CD4-positive, alpha-beta T cell (primary cell): ENCODE measurements at places on chromosomes 11 and 22.

GRCh38 chr22:46673205-46673604 is 53.0 kb downstream of the GRAMD4 start:
- no peak for DNase-seq

DNA sequence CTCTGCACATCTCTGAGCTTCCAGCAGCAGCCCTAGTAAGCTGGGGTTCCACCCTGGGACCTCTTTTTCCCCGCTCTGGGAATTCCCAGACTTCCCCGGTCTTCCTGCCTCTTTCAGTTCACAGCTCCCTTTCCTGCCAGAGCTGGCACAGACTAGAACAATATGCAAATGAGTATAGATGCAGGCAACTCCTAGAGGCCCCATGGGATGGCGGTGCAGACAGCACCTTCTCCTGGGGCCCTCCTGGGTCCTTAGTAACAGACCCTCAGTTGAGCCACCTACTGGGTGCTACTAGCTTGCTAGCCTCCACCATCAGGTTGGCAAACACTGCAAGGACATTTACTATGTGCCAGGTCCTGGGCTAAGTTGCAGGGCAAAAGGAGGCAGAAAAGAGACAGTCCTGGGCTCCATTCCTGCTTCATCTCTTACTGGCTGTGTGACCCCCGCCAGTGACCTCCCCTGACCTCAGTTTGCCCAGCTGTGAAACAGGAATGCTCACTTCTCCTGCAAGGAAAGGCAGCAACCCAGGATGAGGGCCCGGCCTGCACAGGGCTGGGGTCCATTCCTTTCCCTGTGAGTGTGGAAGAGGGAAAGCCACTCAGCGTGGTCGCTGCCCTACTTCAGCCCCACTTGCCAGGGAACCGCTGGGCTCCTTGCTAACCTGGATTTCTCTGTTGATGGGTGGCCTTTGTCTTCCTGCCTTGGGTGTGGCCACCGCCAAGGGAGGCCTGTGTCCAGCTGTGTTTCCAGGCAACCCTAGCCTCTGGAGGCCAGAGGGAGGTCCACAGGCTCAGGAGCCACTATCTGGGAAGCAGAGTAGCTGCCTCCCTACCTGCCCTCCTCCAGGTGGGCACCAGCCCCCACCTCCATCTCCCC is 7.3 kb downstream of the RELT start:
- DNase-seq, result no peak

DNA sequence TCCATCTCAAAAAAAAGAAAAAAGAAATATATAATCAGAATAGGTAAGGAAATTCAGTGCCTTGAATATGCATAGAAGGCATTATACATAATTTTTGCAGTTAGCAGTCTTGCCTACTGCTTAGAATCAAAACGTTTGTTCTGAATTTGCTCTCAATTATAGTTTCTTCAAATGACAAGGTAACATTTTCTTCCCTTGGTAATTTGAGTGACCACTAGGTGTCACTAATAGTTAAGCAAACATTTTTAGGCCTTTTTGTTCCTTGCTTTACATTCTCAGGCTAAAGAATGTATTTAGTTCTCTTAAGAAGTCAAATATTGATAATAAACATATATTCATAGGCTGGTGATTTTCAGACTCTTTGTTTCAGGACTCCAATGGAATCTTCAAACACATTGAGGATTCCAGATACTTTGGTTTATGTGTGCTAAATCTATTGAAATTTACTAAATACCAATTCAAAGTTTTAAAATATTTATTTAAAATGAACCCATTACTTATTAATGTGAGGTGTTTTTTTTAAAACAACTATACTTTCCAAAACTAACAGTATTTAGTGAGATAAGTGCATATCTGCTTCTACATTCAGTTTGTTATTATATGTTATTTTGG is 55.0 kb upstream of the DEPDC7 start:
- DNase-seq, result no peak

GRCh38 chr11:108122166-108122628 is 830 bp downstream of the ACAT1 start:
- DNase-seq, result no peak

GRCh38 chr11:69536406-69536805 is 54.9 kb downstream of the LINC01488 start:
- DNase-seq, result no peak

DNA sequence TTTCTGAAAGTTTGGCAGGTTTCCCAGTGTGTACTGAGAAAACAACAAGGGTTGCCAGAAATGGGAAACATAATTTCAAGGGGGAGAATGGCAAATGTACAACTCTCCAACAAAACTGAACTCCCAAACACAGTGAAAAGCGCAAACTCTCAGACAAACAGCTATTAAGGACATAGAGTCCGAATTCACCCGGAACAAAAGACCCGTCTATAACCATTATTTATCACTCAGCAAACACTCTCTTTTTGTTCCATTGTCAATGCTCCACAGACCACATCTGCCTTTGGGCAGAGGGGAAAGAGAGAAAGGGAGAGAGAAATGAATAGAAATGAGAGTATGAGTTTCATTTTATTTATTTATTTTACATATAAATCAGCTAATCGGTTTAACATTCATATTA is 21.7 kb downstream of the KIRREL3 start:
- DNase-seq, result no peak

DNA sequence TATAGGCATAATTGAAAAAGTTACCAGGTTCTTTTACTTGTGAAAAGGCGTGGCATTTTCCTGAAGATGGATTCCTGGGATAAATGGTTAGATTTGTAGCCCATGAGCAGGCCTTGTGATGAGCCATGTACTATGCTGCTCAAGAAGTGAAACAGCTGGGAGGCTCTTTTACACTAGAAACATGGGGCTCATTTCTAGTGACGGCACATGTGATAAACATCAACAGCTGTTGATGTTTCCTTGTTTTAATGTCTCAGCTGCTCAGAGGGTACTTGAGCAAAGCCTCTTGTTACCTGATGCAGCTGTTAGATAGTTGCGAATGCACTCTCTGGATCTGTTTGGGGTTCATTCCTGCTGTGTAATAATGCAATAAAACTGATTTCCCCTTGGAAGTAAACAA is 396.8 kb downstream of the GUCY1A2 start:
- no peak for DNase-seq

DNA sequence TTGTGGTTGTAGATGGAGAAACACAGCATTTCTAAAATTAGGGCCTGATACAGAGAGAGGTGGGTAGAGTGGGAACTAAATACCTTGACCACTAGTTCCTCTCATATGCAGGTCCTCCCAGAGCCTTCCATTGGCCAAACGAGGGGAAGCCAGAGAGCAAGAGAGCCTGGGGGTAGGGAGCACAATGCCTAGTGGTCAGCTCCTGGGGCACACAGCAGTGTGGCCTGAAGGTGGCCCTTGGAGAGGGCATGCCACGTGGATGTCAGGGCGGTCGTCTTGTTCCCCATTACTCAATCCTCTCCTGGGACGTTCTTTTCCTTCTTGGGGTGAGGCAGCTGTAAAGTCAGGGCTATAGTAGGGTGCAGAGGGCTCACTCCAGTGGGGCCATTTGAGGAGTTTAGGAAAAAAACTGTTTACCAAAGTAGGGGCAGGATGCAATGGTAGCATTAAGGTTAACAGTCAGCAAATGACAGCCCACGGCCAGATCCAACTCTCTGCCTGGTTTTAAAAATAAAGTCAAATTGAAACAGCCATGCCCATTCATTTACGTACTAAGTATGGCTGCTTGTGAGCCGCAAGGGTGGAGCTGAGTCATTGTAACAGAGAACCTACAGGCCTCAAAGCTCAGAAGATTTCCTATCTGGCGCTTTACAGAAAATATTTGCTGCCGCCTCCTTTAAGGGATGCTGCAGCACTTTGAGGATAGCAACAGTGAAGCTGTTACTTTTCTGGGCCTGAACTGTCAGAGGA is 7.6 kb downstream of the MYO18B start:
- no peak for DNase-seq

GRCh38 chr22:45683680-45684079 is 12.0 kb downstream of the ATXN10 start:
- no peak for DNase-seq

DNA sequence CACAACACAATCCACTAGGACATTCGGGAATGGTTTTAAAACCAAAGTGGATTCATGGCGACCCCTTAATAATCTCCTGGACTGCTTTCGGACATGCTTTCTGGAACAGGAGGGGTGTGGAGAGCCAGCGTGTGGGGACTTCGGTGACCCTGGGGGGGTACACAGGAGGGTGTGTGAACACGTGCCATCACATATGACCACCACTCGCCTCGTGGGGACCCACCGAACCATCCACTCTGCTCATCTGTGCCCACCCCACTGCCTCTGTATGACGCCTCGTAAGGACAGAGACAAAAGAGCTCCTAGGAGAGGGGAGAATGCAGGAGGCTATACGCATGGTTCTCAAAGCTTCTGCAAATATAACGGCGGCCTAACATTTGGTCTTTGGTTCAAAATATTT is 8.9 kb downstream of the LTO1 start:
- DNase-seq, result no peak

DNA sequence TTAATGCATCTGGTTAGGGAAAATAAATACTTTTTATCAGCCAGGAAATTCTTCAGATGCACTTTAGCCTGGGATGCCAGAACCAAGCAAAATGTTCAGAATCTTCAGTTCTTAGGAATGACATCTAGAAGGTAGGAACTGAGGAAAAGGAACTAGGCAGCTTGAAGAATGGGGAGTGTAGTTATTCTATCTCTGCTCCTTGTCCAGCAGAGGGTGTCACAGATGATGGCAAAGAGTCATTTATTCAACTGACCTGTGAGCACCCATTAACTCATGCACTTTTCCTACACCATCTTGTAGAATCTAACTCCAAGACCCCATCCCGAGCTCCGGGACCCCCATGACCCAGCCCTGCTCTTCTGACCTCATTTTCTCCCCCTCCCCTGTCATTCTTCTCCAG is 122.1 kb upstream of the ISX start:
- no peak for DNase-seq

DNA sequence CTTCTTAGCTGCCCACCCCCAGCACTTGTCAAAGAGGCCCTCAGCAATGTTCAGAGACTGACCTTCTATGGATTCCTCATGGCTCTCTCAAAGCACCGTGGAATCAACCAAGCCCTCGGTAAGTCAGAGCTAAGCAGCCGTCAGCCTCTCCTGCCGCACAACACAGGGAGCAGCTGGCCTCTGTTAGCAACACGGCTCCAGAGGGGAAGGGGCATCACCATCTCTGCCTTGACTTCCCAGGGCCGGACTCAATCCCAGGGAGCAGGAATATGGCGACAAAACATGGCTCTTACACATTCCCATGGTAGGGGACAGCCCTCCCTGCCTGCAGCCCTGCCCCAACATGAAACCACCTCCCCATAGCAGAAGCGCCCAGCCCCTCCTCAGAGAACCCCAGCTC is 18.9 kb downstream of the ARFGAP2 start:
- DNase-seq, result peak; percentile 8

- DNase-seq, result no peak
These were observed 23.5 kb upstream of the YPEL1 start for GRCh38 chr22:21759093-21759492.

GRCh38 chr22:29782061-29782845 is 15.1 kb downstream of the UQCR10 start:
- no peak for DNase-seq

GRCh38 chr11:122209619-122210366 is 93.8 kb upstream of the BLID start:
- DNase-seq, result no peak

DNA sequence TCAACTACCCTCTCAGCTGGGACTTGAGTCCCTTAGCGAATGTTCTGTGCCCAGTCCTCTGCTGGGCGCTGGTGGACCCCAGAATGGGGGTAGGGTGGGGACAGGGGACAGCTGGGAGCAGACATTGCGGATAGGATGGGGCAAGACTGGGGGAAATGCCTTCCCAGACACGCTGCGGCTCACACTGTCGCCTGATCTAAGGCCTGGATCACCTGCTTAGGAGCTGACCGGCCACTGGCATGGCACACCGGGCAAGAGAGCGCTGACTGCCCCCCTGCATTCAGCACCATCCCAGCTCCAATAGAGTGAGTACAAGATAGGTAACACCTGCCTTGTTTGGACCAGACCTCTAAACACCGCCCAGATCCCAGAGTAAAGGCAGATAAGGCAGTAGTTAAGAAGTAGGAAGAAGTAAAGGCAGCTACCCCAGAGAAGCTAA is 1.4 kb downstream of the ARVCF start:
- no peak for DNase-seq

GRCh38 chr11:127733552-127733951 is 733.0 kb upstream of the KIRREL3 start:
- DNase-seq, result no peak

DNA sequence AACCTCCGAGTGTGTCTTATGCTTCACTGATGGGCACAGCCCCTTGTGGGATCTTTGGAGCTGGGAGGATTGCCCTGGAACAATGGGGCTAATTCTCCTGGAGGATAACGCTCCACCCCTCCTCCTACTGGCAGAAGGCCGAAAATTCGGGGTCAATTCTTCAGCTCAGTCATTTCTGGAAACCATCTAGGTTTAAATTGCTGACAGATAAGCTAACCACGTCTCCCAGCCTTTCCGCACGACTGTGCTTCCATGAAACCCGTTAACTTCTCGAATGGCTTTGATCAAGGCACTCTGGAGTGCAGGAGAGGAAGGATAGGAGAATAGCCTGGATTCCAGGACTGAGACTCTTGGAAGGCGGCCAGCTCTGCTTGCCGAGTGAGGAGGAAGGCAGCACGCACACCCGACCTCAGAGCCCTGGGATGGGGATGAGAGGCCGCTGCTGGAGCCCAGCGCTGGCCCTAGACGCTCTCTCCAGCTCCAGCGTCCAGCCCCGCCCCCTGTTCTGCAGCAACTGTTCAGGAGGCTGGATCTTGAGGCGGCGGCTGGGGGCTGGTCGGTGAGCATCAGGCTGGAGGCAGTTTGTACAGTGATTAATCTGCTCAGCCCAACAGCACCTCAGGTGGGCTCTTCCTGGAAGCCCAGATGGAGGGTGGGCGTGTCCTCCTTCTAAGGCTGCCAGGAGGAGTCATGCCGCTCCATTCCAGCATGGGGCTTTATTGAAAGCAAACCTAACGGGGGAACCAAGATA is 176.7 kb upstream of the NCAM1 start:
- no peak for DNase-seq

- DNase-seq, result no peak
These were observed 772 bp downstream of the TBC1D10C start for GRCh38 chr11:67404515-67405195.

DNA sequence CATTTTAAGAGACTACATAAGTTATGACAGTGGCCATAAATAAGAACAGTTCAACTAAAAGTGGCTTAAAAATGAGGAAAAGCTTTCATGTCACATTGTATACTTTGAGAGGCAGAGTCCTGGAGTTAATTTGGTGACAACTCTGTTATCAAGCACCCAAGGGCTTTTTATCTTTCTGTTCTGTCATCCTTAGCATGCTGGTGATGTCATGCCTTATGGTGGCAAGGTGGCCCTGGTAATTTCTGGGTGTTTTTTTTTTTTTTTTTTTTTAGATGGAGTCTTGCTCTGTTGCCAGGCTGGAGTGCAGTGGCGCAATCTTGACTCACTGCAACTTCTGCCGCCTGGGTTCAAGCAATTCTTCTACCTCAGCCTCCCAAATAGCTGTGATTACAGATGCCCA is 158.8 kb downstream of the AASDHPPT start:
- no peak for DNase-seq

- no peak for DNase-seq
These were observed 57.2 kb upstream of the LRRC55 start for GRCh38 chr11:57124505-57124904.

GRCh38 chr22:21657360-21658032 is 8.3 kb upstream of the PPIL2 start:
- peak; percentile 71 for DNase-seq

- no peak for DNase-seq
These were observed 460.5 kb downstream of the LRRC4C start for GRCh38 chr11:40998920-40999319.
